Glomerular endothelial cell (primary cell): ENCODE measurements at places on chromosomes 7 and 10. TPM values are rescaled to one million over a fixed set of nuclear protein-coding genes. Genes with fewer than 3 reads are reported as not detected.
A peak's percentile ranks its signal among the peaks of the same experiment; 100 is the strongest.

The ACTL6B gene
- total RNA-seq: not detected in 2 replicates

The SAMD9 gene
- 8.4 and 16.5 TPM in 2 replicates for total RNA-seq

DNA sequence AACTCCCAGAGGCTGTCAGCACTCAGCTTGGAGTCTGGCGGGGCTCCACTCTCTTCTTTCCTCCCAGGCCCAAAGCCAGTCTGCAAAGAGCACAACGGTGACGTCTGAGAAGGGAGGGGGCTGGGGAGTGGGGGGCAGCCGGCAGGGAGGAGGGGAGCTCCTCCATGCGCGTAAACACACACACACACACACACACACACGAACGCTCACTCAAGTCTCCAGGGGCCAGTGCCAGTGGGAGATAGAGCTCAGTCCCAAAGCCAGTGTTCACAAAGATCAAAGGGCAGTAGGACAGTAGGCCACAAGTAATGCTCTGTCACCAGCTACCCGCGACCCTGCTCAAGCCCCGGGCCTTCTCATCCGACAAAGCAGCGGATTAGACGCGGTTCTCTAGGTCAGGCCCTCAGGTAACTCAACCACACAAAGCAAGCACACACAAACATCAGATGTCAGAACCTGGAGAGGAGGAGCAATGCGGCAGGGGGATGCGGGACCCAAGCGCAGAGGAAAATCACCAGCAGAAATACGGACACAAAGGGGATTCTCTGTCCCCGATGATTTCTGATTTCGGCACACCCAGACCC, 19.9 kb downstream of the TCAF1 start:
- no peak for DNase-seq

DNA sequence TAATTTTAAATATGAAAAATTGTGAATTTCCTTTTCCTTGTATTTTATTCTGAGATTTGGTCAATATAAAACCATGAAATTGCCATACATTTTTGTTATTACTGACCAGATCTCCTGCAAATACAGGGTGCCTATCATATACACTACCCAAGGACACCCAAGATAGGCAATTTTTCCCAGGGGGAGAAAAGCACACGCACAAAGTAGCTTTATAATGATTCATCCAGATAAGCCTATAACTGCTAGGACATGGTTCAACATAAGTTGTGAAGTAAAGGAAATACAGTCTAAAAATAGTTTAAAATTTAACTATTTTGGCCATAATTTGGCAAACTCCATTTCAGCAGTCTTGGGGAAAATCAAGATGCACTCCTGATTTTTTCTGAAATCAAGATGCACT, 4.8 kb downstream of the RUFY2 start:
- DNase-seq: no peak

The NRP1 gene
- total RNA-seq: 167 and 209 TPM in 2 replicates

The CXCL12 gene
- 4.0 and 9.5 TPM in 2 replicates for total RNA-seq

DNA sequence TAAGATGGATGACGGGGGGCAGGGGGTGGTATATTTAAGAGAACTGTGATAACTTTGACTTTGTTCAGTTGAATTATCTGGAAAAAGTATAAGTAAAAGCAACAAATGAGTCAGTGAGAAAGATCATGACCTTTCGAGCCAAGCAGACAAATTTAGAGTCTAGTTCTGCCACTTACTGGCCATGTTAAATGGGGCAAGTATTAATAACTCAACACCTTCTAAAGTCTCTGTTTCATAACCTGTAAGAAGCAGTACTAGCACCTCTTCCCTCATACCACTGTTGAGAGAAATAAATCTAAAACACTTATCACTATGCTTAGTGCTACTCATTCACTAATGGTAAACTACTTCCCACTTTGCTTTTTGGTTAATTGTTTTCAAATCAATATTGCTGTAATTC, 604.4 kb upstream of the LRRN3 start:
- no peak for DNase-seq

The CCDC146 gene
- 1.2 and 5.7 TPM in 2 replicates for total RNA-seq

DNA sequence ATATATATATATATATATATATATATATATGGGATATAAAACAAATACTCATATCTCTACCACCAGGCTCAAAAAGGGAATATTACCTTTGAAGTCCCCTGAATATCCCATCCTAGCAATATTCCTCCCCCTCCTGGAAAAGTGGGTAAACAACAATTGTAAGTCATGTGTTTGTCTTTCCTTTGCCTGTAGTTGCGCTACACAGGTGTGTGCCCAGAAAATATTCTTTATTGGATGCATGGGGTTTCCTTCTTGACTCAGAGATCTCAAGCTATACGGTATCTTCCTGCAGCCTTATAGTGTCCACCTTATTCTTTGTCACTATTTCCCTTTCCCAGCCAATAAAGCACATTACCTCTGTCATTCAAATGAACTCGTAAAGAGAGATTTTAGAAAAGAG, 54.2 kb downstream of the MET start:
- DNase-seq: no peak

The MRLN gene
- total RNA-seq: not detected in 2 replicates

GRCh38 chr7:13875496-13876074, 113.9 kb downstream of the ETV1 start:
- no peak for DNase-seq

- peak; percentile 2 for DNase-seq
Measured at GRCh38 chr10:124306922-124307371, 111.8 kb downstream of the OAT start.

DNA sequence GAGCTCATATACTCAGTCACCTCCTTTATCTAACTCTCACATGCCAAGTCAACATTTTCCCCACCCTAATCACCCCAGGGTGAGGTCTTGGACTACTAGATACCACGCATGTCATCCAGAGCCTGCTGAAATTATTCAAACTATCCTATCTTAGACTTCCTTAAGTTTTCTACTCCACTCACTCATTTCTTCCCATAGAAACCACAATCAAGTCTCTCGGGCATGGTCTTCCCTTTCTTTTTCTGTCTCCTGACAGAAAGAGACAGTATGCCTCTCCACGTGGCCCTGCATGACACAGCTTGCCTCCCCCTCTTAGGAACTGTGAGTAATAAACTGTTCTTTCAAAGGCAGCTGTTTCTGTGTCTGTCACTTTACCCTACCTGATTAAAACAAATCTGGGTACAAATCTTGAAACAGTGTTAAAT, 29.4 kb downstream of the TAS2R41 start:
- DNase-seq: no peak

The PLAC9 gene
- total RNA-seq: 0.93 TPM in 1 of 2 replicates, not detected in the other

- DNase-seq: no peak
Measured at GRCh38 chr10:94524146-94524545, 21.4 kb upstream of the HELLS start.

The BAZ1B gene
- total RNA-seq: 43.4 and 57.2 TPM in 2 replicates
